Neural crest cell (in vitro differentiated cells): ENCODE measurements at places on chromosomes 5 and 9. TPM values are rescaled to one million over a fixed set of nuclear protein-coding genes. Genes with fewer than 3 reads are reported as not detected.
A peak's percentile ranks its signal among the peaks of the same experiment; 100 is the strongest.

- no peak for DNase-seq
These were observed 477 bp upstream of the GBGT1 start for GRCh38 chr9:133164191-133164590.

- peak; percentile 86 for DNase-seq
These were observed 30.1 kb downstream of the QRFP start for GRCh38 chr9:130866474-130866965.

DNA sequence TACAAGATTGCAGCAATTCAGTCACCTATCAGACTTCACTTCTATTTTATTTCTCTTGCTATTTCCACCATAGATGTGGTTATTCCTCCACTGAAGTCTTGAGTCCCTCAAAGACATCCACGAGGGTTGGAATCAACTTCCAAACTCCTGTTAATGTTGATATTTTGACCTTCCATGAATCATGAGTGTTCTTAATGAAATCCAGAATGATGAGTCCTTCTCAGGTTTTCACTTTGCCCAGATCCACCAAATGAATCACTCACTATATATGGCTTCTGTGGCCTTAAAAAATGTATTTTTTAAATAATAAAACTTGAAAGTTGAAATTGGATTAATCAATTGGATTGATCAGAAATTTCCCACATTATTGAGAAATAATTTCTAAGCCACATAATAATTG, 1821.0 kb downstream of the EFNA5 start:
- no peak for DNase-seq

Gene SMIM33
- not detected in 2 replicates for total RNA-seq

Gene LRRC14B
- total RNA-seq, result not detected in 2 replicates

- DNase-seq, result no peak
These were observed 7.7 kb downstream of the CSNK1A1 start for GRCh38 chr5:149543361-149544027.

Gene CARD9
- 1.3 and 1.4 TPM in 2 replicates for total RNA-seq

Gene FAM169A
- total RNA-seq, result 11.6 and 13.6 TPM in 2 replicates

GRCh38 chr5:109326919-109327318, 82.9 kb downstream of the PJA2 start:
- DNase-seq, result no peak

- no peak for DNase-seq
These were observed 17.5 kb downstream of the NR2F1 start for GRCh38 chr5:93600409-93601070.
